ENCODE measurements at places on chromosomes 7 and 10. TPM values are rescaled to one million over a fixed set of nuclear protein-coding genes. Genes with fewer than 3 reads are reported as not detected.

The MCM10 gene
- 28.4 TPM for total RNA-seq

The PLCE1 gene
- 0.52 TPM for total RNA-seq

The NME8 gene
- total RNA-seq = 2.7 TPM

The KCNH2 gene
- total RNA-seq = 9.5 TPM

The ACBD5 gene
- 17.6 TPM for total RNA-seq

The EN2 gene
- 0.04 TPM for total RNA-seq

The TEX36 gene
- total RNA-seq = not detected

The TMEM196 gene
- total RNA-seq = 0.21 TPM

DNA sequence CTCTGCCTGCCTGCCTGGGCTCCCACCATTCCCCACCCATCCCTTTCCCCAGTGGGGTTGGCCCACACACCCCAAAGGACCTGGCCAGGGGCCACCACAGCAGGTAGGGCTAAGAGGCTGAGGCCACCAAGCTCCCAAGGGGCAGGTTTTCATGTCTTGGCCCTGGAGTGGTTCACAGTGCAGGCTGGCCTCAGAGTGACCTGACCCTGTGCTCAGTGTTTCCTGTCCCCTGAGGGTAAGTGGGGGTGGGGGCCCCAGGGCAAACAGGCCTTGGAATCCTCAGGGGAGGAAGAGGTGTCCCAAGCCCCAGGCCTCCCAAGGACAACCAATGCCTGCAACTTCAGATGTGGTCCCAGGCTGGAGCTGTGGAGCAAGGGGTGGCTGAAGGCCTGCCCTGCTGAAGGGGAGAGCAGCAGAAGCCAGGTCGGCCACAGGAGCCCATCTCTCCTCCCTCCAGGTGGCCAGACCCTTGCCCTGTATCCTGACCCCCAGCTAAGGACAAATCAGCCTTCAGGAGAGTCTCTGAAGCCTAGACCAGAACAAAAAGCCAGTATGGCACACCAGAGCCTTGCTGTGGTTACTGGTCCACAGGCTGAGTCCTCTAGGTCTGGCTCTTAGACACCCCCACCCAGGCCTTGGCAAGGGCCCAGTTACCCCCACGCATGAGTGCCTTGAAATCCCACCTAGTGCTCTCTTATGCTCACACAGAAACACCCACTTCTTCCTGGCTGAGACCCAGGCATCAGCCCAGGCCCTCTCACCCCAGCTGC, 27.6 kb downstream of the POLL start:
- DNase-seq = peak; percentile 47

GRCh38 chr7:121562259-121562658, 166.2 kb upstream of the FAM3C start:
- no peak for DNase-seq

- DNase-seq = no peak
Measured at GRCh38 chr10:543862-544822, 145.3 kb downstream of the DIP2C start.

DNA sequence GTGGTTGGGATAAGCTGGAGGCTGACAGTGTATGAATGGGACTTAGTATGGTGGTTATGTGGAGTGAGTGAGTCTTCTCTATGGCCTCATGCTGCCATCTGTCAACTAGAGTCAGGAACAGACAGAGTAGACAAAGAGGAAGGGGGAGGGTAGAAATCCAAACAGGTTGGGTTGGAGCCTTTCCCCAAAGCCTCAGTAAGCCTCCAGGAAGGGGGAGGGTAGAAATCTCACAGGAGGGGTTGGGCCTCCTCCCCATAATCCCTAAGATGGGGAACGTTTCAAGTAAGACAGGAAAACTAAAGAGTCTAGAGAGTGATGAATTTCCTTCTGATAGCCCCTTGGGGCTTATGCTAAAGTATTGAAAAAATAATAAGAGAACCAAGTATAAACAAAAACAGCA, 2.0 kb upstream of the AKR1B15 start:
- no peak for DNase-seq

GRCh38 chr7:21507627-21508343, 35.1 kb upstream of the DNAH11 start:
- peak; percentile 33 for DNase-seq

GRCh38 chr7:44720301-44720700, 28.3 kb upstream of the ZMIZ2 start:
- DNase-seq = no peak

DNA sequence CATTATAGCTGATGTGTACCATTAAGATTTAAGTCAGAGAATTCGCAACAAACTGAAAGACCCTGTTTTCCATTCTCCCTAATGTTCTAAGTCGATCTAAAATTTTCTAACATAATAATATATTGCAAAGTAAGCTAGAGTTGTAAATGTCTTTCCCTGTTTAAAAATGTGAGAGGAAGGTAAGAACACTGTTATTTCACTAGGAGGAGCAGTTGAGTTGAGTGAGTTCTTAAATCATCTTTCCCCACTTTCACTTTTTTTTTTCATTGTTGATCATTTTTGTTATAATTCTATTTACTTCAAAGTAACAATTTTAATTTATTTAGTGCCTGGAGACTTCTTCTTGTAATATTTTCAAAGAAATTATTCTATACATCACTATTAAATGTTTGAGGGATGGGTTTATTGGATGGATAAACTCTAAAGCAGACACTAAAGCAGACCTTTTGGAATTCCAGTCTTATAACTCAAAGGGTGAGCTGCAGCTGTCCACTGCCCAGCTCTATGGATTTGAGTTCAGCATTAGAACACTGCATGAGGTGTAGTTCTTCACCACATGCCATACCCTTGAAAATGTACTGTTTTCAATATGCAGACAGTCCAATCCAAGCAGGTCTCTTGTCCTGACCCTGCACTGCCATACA, 181.3 kb upstream of the FZD1 start:
- DNase-seq = no peak

DNA sequence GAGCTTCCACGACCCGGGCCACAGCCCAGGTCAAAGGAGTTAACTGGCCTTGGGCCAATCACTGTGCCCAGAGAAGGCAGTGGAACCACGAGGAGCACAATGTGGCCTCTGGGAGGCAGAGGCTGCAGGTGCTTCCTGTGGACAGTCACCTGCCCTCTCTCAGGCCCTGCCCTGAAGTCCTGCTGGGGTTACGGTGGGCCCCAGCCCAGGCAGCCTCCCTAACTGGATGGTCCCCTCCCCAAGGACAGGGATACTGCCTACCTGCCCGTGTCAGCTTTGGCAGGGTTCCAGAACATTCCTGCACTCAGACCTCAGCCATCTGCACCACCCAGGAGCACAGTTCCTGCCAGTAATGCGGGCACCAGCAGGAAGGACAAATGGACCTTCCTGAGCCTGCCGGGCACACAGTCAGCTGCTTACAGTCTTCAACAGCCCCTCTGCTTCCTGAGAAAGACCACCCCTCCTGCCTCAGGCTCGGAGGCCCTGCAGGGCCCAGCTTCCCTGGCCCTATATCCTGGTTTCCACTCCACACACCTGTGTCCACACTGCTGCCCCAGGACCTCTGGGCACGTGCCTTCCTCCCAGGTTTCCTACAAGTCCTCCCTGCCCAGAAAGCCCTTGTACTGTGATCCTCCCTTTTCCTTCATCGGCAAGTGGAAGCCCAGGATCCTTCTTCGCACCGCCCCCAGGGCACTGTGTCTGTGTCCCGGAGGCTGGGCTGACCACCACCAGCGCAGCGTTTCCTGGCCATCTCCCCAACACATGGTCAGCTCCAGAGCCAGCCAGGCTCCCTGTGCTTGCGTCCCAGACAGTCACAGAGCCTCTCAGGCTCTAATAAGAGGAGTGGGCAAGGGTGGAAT, 23.3 kb downstream of the WDR86 start:
- no peak for DNase-seq

- DNase-seq = peak; percentile 13
Measured at GRCh38 chr10:44965651-44966097, 6.1 kb downstream of the RASSF4 start.

Measured in H7 (cell line).